ENCODE measurements at places on chromosomes 4 and X. TPM values are rescaled to one million over a fixed set of nuclear protein-coding genes. Genes with fewer than 3 reads are reported as not detected.

DNA sequence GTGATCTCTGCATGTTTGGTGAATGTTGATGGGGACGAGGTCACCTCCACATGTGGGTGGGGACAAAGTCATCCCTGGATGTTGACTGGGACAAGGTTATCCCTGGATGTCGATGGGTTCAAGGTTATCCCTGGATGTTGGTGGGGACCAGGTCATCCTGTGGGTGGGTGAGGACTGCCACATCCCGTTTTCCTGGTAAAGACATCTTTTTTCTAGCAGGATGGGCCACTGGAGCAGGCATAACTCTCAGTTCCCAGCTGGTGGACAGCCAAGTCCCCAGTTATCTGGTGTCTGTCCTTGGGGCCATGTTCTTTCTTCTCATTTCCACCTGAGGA, 28.3 kb upstream of the PLCXD1 start:
- DNase-seq = no peak
- no peaks in the 10 kb centered on the region for H3K27me3 ChIP-seq
- no peak overlapping the region for H3K4me3 ChIP-seq
- no peaks in the 10 kb centered on the region for H3K4me1 ChIP-seq
- no peak overlapping the region for H3K27ac ChIP-seq
- no peaks in the 10 kb centered on the region for H3K36me3 ChIP-seq

Gene TNIP3
- total RNA-seq = 0.47 TPM

Gene MBNL3
- total RNA-seq = 0.11 TPM

- H3K27ac ChIP-seq = no peak overlapping the region
- H3K4me1 ChIP-seq = no peaks in the 10 kb centered on the region
- H3K4me3 ChIP-seq = no peak overlapping the region
- no peaks in the 10 kb centered on the region for H3K36me3 ChIP-seq
- H3K27me3 ChIP-seq = no peaks in the 10 kb centered on the region
- no peak for DNase-seq
These were observed 8.5 kb downstream of the PCDH10 start for GRCh38 chr4:133157460-133158160.

DNA sequence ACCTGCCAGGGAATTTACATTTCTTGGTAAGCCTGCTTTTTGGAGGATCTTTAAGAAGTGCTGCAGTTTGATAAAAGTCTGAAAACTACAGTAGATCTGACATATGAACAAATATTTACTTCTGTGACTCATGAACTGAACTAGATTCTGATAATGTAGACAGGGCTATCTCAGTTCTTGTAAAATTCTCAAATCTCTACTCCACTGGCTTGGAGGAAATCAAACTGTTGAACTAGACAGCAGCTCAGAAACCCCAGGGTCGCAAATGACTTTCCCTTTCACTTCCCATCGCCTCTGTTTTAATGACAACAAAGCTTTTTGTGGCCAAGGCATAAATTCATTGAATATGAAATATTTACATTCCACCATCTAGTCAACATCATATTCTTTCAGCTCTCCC, 15.4 kb upstream of the OCIAD1 start:
- no peaks in the 10 kb centered on the region for H3K36me3 ChIP-seq
- H3K27me3 ChIP-seq = no peaks in the 10 kb centered on the region
- no peak overlapping the region for H3K27ac ChIP-seq
- DNase-seq = no peak
- no peaks in the 10 kb centered on the region for H3K4me1 ChIP-seq
